ENCODE measurements at places on chromosomes 6 and 20. TPM values are rescaled to one million over a fixed set of nuclear protein-coding genes. Genes with fewer than 3 reads are reported as not detected.

GRCh38 chr6:111423055-111423633 is 59.9 kb downstream of the REV3L start:
- ATAC-seq, result peak; percentile 66
- peak overlapping the region; percentile 26 for H3K27ac ChIP-seq
- H3K36me3 ChIP-seq, result peaks cover 9% of the 10 kb centered on the region
- peaks cover 21% of the 10 kb centered on the region for H3K4me1 ChIP-seq

DNA sequence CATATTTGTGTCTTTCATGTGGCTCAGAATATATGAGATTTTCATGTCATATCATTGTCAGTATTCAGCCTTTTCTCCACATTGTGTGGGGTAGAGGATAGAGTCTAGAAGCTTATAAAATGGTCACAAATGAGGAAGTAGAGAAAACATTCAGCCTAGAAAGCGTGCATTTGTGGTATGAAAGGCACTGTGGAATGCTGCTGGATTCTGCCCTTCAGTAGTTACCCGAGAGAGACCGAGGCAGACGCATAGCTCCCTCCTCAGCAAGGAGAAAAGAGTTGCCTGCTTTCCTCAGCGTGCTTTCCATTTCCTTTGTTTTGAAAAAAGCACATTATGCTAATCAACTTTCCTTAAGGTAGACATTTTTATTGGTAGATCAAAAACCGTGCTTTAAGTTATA is 28.7 kb downstream of the MYB start:
- no peaks in the 10 kb centered on the region for H3K27me3 ChIP-seq
- peaks cover 64% of the 10 kb centered on the region for H3K36me3 ChIP-seq
- H3K4me1 ChIP-seq, result peaks cover 23% of the 10 kb centered on the region
- ATAC-seq, result no peak

DNA sequence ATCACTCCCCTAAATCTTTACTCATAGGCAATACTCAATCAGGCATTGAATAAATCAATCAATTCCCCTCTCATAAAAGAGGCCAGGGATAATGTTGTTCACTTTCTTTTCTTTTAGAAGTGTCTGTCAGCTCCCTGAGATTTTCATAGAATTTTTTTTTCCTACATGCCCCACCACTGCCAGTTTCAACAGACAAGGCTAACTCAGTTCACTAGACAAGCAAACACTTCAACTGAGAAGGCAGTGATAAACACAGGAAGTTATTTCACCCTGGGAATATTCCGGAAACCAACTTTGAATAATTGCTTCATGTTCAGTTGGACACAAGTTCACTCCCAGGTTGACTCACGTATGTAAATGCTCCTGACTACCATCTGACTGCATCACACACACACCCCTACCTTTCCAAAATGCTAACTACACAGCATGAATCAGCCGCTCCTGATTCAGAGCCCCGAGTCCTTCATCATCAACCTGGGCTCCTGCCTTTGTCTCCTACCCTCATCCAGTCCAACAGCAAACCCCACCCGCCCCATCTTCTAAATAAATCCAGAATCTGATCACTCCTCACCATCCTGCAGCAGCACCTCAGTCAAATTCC is 143.9 kb downstream of the BCAS1 start:
- H3K36me3 ChIP-seq, result no peaks in the 10 kb centered on the region
- H3K4me1 ChIP-seq, result peaks cover 22% of the 10 kb centered on the region
- peak overlapping the region; percentile 49 for H3K4me3 ChIP-seq
- H3K27me3 ChIP-seq, result no peaks in the 10 kb centered on the region
- H3K27ac ChIP-seq, result peak overlapping the region; percentile 74
- peak; percentile 99 for ATAC-seq

GRCh38 chr6:8939615-8940014 is 504.3 kb upstream of the SLC35B3 start:
- no peaks in the 10 kb centered on the region for H3K36me3 ChIP-seq
- no peaks in the 10 kb centered on the region for H3K4me1 ChIP-seq

- ATAC-seq, result no peak
- no peaks in the 10 kb centered on the region for H3K4me1 ChIP-seq
- H3K4me3 ChIP-seq, result no peak overlapping the region
Measured at GRCh38 chr20:17650301-17651128, 31.5 kb downstream of the RRBP1 start.

DNA sequence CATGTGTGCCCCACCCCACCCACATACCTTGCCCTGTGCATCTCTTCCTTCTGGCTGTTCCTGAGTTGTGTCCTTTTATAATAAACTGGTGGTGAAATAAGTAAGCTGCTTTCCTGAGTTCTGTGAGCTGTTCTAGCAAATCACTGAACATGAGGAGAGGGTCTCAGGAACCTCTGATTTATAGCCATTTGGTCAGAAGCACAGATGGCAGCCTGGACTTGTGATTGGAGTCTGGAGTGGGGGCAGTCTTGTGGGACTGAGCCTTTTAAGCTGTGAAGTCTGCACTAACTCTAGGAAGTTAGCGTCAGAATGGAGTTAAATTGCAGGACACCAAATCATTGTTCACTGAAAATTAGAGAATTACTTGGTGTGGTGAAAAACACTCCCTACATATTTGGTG is 245.4 kb downstream of the LRFN2 start:
- H3K4me3 ChIP-seq, result no peak overlapping the region
- peaks cover 3% of the 10 kb centered on the region for H3K27me3 ChIP-seq
- ATAC-seq, result no peak

DNA sequence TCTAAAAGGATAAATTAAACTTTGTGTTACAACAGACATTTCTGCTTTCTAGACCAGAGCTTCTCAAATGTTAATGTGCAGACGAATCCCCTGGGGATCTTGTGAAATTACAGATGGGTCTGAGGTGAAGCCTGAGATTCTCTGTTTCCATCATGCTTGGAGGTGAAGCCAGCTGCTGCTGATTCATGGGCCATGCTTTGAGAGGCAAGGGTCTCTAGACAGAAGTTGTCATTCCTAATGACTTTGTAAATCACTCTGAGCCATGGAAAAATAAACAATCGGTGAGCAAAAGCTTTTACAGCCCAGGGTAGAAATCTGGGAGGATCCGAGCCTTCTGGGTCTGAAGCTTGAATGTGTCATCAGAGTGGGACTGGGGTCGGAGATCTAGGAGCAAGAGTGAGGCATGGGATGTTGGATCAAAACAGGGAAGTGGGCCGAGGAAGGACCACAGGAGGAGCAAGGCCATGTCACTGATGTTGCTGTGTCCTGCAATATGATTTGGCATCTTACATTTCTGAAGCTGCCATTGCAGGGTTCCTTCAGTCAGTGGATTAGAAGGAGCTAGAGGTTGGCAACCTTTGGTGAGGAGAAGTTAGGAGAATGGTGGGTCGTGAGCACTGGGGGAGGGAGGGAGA is 77.3 kb downstream of the TRMT11 start:
- H3K4me1 ChIP-seq, result no peaks in the 10 kb centered on the region
- peaks cover 48% of the 10 kb centered on the region for H3K36me3 ChIP-seq
- no peak for ATAC-seq
- no peak overlapping the region for H3K27ac ChIP-seq

- H3K36me3 ChIP-seq, result no peaks in the 10 kb centered on the region
- no peak overlapping the region for H3K4me3 ChIP-seq
- no peak overlapping the region for H3K27ac ChIP-seq
- no peak for ATAC-seq
Measured at GRCh38 chr6:129785047-129785755, 75.2 kb upstream of the ARHGAP18 start.

DNA sequence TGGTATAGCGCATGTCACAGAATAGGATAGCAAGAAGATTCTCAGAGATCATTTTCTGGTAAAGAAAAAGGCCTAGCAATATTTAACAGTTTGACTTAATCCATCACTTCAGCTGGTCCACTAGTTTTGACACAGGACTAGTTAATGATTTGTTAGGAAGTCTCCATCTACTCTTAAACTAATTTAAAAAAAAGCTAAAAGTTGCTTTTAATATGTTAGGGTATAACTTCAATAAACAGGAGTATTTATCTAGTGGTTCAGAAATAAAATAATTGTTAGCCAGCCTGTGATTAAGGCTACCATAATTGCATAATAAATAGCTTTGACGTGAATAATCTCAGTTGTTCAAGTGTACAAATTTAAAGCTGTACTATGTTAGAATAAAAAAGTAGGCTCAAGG is 195.6 kb downstream of the FUT9 start:
- no peak overlapping the region for H3K4me3 ChIP-seq
- no peaks in the 10 kb centered on the region for H3K4me1 ChIP-seq

- no peak overlapping the region for H3K27ac ChIP-seq
- H3K27me3 ChIP-seq, result peaks cover 12% of the 10 kb centered on the region
- no peak overlapping the region for H3K4me3 ChIP-seq
- H3K4me1 ChIP-seq, result peaks cover under 1% of the 10 kb centered on the region
- no peaks in the 10 kb centered on the region for H3K36me3 ChIP-seq
Measured at GRCh38 chr20:46946181-46946624, 51.6 kb downstream of the EYA2 start.

Gene RAB5IF
- 186 TPM for total RNA-seq

Gene OR2H1
- not detected for total RNA-seq

Gene MAFB
- not detected for total RNA-seq

Gene DEFB116
- total RNA-seq, result not detected

Gene SLC13A3
- total RNA-seq, result not detected

Gene BANF2
- total RNA-seq, result not detected

Gene ADGRB3
- not detected for total RNA-seq

Gene MEP1A
- not detected for total RNA-seq

Measured in activated T-helper 17 cell treated with anti-CD3 and anti-CD28 coated beads, Interleukin-2, amount 50 U/mL, for 72 hours (primary cell).